ENCODE measurements at places on chromosomes 4 and X.

DNA sequence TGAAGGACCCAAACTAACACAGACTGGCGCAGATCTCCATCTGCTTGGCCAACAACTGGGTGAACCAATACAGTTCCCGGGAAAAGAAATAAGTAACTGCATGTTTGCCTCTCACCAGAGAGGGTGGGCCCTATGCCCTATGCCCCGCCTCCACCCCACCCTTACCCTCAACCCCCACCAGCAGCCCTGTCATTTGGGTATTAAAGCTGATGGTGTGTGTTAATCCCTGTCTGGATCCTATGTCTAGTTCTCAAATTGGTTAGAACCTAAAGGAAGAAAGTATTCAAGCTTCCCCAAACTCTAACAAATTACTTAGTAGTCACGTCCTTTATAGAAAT is 19.0 kb downstream of the SMPX start:
- no peak for DNase-seq

DNA sequence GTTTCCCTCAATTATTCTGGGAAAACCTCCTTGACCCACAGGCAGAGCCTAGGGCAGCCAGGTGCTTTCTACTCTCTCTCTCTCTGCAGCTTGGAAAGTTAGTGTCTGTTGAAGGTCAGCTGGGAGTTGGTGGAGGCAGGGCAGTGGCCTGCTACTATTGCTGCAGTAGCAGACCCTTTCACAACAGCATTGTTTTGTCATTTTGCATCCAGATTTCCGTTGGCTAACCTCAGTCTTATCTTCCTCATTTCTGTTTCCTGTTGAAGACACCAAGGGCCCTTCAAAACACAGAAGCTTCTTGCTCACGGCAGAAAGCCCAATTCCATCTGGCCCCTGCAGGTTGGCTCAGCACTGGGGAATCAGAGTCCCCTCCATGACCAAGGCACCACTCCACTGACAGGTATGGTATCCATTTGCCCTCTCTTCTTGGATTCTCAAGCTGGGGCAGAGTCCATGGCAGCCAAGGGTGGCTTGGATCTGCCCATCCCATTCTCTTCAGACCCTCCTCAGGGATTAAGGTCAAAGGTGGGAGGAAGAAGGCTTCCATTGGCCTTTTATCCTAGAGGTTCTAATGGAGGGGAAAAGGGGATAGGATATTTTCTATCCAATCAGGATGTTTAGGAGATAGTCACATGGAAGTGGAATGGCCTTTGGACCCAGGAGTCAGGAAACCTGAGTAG is 24.6 kb downstream of the VSIG4 start:
- DNase-seq, result no peak

GRCh38 chr4:93184053-93184452 is 644.5 kb upstream of the ATOH1 start:
- no peak for DNase-seq

- no peak for DNase-seq
Measured at GRCh38 chr4:186770481-186771175, 47.0 kb upstream of the FAT1 start.

- DNase-seq, result no peak
Measured at GRCh38 chr4:81698538-81699296, 227.0 kb upstream of the RASGEF1B start.

DNA sequence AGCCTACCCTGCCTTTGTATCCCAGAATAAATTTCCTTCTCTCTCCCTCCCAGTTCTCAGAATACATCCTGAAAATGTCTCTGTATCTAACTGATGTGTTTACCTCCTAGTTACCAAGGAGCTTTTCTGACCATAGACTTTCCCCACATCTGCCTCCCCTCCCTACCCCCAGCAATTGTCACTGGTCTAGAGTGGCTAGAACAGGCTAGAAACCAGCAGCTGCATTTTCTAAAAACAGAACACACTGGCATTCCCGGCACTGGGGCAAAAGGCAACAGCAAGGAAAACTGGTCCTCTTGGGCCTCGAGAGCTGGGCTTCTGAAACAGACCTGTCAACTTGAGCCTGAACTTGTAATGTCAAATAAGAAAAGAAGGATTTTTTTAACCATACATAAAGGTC is 16.4 kb downstream of the TASL start:
- DNase-seq, result no peak

- DNase-seq, result no peak
Measured at GRCh38 chrX:20412871-20413486, 146.3 kb upstream of the RPS6KA3 start.

DNA sequence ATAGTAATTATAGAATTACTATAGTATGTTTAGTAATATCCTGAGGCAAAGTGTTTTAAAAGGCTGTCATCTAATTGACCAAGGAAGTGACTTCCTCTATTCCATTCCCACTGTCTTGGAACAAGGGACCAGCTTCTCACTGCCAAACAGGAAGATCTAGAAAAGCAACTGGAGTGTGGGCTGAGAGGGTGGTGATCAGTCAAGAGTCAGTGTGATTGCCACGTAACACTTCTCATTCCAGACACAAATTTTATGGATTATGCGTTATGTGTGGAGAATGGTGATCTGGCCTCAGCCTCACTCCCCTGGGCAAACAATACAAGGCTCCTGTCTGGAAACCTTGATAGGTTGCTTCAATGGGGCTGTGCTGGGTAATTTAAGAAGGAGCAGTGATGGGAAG is 60.0 kb downstream of the RRAGB start:
- no peak for DNase-seq

DNA sequence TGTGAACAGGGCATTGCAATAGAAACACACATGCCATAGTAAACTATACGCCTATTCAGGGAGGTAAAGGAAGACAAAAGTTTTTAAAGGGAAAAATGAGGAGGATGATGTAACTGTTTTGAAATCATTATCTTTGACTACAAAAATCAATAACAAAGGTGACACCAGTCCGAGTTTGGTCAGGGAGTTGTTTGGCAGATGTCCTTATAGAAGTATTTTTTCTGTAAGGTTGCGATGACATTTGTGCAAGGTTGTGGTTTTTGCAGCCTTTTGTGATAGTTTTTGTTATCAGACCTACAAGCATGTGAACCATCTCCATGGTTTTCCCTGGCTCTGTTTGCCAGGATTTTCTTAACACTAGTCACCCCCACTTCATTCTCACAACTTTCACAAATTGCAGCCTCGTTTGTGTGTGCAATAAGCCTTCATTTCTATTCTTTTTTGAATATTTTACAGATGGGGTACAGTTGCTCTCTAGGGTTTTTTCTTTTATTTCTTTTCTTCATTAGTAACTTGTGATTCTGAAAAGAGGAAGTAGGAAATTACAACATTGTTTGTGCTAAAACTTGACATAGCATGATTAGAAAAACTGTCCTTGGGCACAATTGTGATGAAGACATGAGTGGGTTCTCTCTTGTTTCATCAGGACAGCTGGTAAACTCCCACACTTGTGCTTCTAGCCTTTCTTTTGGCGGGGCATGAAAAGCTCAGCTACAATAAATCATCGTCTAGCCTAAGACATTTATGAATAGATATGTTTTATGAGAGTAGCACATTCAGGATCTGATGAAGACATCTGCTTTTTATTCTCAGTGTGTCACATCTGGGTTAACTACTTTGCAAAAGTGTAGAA is 60.2 kb upstream of the PNPLA4 start:
- DNase-seq, result no peak

DNA sequence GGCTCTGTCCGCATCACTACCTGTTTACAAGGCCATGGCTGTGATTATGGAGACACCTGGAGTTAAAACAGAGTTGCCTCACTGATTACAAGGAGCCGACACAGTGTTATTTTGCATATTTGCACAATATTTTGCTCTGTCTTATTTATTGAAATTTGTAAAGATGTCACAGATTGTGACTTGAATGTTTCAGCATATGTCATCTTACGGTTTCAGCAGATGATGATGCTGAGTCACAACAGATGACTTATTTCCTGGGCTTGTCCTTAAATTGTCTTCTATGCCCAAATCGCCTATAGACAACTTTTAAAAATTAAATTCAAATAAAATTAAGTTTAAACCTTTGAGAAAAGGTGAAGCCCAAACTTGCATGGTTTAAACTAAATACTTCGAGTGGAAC is 87.1 kb upstream of the INPP4B start:
- DNase-seq, result no peak

DNA sequence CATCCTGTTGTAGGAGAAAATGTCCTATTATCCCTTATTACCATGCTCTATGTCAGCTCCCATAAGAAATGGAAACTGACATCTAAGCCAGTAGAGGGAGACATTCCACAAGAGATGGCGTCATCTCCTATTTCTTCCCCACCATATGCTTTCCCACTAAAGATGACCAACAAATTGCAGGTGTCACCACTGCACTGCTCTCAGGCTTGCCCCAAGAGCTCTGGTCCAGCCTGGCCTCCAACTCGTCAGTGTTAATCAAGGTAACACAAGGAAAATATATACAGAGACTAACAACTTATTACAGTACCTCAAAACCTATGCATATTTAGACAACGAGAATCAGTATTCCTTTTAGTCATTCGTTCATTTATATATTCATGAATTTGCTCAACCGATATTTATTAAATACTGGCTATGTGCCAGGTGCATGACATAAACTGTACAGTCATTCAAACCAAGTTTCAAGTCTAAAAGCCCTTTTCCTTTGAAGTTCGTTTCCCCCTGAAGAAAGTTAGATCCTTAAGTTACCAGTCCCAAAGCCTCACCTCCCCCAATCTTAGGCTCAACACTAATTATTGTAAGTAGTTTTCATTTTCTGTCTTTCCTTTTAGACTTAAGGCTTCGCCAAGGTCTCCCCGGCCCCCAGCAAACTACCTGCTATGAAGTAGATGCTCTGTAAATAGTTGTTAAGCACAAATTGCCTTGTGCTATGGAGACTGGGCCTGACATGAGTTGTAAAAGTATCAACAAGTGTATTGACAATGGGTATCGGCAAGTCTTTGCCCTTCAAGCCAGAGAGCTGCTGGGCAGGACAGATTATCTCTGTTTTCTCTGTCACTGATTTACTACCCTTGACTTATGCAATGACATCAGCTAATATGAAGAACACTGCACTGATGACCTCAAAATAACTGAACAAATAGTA is 3.1 kb upstream of the FGB start:
- DNase-seq, result no peak

DNA sequence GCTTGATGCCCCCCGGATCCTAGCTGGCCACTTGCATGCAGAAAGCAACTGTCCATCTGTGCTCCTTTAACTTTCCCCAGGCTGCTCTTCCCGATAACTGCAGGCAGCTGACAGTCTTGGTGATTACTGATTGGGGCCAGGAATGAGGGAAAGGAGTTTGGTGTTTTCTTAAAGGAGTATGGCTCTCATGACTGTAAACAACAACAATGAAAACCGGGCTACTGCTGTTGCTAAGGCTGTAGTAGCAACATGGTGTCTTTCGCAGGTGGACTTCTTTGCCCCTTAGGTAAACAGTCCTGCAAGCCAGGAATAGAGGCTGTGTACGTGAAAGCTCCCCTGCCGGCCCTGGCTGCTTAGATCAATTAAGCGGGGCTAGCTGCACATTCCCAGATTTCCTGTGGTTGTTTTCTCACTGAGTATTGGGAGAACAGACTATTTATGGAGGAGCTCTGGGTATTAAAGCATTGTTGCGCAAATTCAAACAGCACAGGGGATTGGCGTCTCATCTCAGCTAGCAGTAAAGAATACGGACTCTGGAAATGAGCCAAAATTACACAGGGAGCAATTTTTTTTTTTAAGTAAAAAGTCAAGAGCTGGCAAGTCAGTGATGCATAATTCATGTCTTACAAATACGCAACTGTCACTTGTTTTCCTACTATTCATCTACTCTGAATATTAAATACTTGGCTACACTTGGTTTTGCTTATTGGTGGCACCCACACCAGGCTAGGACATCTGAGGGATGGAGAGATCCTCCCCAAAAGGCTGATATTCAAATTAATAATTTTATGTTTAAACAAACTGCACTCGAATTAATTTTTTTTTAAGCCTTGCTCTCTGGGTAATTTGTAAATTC is 61.6 kb upstream of the NAP1L5 start:
- DNase-seq, result no peak

GRCh38 chrX:37763400-37763799 is 16.5 kb upstream of the CYBB start:
- no peak for DNase-seq

DNA sequence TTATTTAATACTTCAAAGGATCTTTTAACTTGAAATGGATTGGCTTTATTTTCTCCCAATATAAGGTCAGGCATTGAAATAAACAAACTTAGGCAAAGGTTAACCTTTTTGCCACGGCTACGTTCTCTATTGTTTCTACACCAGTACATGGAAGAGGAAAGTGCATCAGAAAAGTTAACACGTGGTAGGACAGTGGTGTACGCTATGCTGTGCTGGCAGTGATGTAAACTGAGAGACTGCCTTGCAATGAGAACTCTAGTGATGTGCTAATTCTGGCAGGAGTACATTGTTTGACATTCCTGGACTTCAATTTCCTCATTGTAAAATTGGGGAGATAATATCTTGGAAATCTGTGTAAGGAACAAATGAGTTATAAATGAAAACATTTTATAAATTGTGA is 208.2 kb downstream of the TMA16 start:
- no peak for DNase-seq

DNA sequence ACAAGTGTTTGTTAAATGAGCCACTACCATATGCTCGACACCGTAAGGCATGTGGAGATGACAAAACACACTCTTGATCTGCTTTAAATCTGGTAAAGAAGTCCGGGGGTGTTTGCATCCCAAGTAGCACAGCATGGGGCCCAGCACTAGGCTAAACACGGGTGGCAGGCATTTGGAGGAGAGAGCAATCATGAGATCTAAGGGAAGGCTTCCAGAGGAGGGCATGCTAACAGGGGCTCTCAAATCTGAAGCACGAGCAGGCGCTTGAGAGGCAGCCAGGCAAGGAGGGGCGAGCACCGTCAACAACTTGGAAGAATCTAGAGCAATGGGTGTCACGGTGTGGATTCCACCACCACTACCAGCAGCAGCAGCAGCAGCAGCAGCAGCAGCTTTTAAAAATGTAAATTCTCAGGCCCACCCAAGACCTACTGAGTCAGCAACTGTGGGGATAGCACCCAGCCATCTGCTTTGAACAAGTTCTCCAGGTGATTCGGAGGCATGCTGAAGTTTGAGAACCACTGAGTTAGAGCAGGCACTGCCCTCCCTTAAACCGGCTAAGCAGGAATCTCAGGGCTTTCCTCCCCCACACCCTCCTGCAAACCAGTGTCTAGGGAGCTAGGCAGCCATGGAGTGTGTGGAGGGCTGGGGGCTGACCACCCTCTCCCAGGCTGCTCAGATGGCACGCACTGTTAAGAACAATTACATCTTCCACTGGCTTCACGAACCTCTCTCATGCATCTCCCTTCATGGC is 70.2 kb upstream of the MAP3K15 start:
- DNase-seq, result no peak

DNA sequence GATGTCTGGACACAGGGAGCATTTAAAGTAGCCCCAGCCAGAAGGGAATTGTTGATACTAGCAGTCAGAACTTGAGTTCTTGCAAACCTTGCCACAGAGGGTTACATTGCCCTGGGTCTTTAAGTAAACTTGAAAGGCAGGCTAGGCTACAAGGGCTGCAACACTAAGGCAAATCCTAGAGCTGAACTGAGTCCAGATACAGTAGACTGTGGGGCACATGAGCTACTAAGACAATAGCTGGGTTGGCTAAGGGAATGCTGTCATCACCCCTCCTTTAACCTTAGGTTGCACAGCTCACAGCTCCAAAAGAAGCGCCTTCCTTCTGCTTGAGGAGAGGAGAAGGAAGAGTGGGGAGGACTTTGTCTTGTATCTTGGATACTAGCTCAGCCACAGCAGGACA is 35.6 kb downstream of the SH3BGRL start:
- DNase-seq, result no peak

All from stimulated activated CD8-positive, alpha-beta memory T cell treated with anti-CD3 and anti-CD28 coated beads, Interleukin-4, amount 100 ng/mL, for 4 hours (primary cell).